ENCODE measurements at places on chromosomes 1 and 21.

DNA sequence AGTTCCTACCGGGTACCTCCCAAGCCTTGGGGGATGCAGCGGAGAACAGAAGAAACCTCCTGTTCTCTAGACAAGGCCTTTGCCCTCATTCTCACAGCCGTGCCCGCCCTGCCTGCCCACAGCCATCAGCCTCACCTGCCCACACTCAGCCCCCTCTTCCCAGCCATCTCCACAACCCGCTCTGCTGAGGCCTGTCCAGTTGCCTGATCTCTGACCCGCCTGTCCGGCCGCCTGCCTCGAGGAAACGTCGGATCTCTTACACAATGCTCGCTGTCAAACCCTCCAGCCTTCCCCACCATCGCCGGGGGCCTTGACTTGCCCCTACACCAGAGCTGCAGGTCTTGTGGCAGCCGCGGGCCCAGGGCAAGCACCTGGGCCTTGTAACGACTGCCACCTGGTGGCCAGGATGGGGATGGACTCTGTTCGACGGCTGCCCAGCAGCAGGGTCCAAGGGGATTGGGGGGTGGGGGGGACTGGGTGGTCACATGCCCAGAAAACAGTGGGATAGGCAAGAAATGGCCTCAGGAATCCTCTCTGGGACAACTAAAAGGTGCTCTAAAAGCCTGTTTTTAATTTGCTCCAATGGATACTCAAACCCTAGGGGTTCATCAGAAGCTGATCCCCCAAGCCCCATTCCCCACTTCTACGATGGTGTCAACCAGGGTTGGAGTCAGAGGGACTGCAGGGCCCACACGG is 31.0 kb downstream of the SLC45A1 start:
- peak; percentile 71 for DNase-seq

- no peak for DNase-seq
These were observed 8.5 kb downstream of the INKA2 start for GRCh38 chr1:111730706-111731105.

- no peak for DNase-seq
These were observed 7.3 kb upstream of the IFNGR2 start for GRCh38 chr21:33395891-33396331.

DNA sequence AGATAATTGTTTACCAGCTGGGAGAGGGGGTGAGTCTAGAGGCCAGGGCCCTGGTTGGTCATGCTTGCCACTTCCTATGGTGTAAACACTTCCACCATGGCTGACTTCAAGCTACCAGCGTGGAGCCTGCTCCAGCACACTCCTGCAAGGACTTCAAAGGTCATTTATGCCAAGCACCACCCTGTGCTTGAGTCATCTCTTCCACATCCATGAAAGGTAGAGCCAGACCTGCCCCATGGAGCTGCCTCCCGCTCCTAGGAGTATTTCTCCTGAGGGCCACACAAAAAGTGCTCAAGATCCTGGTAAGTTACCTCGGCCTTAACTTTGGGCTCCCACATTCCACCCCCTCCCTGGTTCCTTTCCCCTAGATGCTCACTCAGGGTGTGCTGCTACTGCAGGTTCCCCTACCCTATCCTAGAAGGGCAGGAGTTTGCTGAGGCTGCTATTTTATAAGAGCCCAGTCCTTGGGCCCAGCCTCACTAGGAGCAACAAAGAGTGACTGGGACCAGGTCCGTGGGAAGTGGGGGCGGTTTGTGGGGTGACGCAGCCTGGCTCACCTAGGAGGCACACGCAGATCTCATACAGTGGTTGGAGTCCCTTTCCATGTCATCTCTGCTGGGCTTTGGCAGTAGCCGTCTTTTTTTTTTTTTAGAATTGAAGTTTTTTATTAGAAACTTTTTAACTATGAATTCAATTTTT is 2.4 kb downstream of the RAB7B start:
- DNase-seq, result no peak

DNA sequence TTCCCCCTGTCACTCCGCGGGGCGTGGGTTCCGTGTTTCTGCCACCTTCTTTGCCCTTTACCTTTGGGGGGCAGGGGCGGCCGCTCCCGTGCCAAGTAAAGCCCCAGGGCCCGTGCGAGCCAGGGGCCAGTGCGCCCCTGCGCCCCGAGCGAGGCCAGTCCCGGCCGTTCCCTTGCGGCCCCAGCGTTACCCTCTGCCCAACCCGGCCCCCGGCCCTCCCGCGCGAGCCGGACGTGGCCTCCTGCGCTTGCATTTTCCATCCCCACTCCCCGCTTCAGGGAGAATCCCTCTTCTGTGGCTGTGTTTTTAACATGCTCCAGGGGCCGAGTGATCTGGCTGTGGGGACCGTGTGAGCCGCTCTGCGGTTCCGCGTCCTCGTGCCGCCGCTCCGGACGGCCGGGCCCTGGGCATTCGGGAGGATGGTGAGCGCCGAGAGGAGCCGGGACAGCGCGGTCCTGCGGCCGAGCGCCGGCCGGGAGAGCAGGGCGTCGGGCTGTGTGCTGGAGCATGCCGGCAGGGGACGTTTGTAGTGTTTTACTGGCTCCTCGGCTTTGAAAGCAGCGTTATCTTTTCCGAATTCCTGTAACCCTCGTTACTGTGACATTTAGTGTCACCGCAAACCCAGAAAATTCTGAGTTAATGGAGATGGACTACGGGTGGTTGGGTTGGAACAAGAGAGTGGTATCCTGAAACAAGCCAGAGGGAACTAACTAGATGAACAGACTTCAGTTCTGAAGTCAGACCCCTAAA is 1.0 kb downstream of the GALNT2 start:
- peak; percentile 45 for DNase-seq

DNA sequence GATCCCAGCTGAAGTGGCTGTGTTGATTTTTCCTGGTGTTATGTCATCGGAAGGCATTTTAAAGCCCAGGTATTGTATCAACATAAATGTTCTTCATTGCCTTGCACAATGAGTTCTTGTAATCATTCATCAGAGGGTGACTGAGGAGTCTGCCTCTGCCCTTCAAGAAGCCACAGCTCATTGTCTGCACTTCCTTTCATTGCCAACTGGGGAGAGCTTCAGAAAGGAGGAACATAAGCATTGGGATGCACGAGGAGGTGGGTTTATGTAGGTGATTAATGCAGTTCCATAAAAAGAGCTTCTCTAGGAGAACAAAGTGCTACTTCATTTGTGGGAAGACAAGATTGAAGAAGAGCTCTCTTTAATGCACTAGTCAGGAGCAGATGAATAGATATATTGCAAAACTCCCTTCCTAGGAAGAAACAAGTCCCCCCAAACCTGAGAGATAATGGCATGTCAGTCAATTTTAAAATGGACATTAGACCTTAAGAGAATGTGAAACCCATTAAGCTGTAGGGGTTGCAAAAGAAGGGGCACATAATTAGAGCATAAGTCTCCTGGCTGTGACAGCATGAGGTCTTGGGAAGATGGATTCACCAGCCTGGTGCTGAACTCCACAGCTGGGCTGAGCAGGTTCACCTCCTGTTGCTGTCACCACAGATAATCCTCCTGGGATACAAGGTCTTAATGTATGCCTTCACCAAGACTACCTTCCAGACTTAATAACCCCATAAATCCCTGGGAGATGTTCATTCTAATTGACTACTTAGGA is 124.6 kb downstream of the BACH1 start:
- DNase-seq, result no peak

GRCh38 chr21:43932005-43932404 is 67.0 kb downstream of the AGPAT3 start:
- no peak for DNase-seq

- no peak for DNase-seq
These were observed 348.8 kb downstream of the RYR2 start for GRCh38 chr1:237390823-237391222.

Measured in natural killer cell (primary cell).